Activated CD8-positive, alpha-beta memory T cell treated with anti-CD3 and anti-CD28 coated beads for 48 hours (primary cell): ENCODE measurements at places on chromosomes 13 and 19.

DNA sequence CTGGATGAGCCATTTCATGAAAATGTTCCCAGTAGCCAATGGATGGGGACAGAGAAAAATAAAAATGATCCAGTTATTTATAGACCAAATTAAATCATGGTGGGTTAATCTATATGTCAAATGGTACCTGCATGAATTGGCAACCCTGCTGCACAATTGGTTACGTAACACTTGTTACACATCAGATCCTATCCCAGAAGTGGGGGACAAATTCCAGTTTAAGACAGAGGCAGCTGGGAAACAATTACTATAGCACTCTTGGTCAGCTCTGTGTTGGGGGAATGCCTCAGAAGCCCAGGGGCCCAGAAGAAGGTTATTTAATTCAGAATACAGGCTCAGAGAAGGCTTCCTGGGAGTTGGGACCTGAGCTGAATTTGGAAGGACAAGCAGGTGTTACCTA, 81.1 kb upstream of the FLT1 start:
- DNase-seq, result no peak

GRCh38 chr13:95003019-95003813, 290.9 kb upstream of the SOX21 start:
- DNase-seq, result no peak

DNA sequence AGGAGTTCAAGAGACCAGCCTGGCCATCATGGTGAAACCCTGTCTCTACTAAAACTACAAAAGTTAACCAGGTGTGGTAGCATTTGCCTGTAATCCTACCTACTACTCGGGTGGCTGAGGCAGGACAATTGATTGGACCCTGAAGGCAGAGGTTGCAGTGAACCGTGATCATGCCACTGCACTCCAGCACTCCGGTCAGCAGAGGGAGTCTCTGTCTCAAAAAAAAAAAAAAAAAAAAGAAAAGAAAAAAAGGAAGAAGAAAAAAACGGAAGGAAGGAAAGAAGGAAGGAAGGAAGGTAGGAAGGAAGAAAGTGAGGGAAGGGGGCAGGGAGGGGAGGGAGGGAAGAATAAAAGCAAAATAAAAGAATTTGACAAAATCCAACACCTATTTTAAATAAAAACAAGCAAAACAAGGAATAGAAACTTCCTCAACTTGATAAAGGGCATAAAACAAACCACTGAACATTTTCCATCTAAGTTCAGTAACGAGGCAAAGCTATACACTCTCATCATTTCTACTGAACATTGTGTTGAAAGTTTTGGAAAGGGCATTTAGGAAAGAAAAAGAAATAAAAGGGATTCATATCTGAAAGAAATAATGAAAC, 411.6 kb upstream of the SLITRK5 start:
- no peak for DNase-seq

DNA sequence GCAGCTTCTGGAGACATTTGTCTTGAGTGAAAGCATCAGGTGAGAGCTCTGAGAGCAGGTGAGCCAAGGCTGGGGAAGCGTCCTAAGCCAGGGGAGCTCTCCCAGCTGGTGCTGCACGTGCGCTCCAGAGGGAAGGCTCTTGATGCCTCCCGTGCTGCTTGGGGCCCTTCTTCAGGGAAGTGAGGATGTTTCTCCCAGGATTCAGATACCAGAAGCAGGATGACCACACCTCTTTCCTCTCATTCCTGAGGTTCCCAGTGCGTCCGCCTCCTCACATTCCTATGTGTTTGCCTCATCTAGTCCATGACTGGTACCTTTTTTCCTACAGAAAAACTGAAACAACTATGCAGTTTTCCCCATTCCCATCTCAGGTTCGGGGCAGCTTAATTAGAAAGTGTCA, 231.0 kb upstream of the IRS2 start:
- no peak for DNase-seq

GRCh38 chr13:76939215-76939614, 9.1 kb upstream of the ACOD1 start:
- no peak for DNase-seq
